Activated naive CD4-positive, alpha-beta T cell treated with anti-CD3 and anti-CD28 coated beads for 36 hours (primary cell): ENCODE measurements at places on chromosomes 4 and X.

- DNase-seq, result no peak
Observed at GRCh38 chr4:17512973-17513665, 1.2 kb upstream of the QDPR start.

GRCh38 chrX:51026862-51027261 lies 116.3 kb downstream of the BMP15 start:
- DNase-seq, result no peak

- DNase-seq, result no peak
Observed at GRCh38 chr4:54228546-54228945, 547 bp upstream of the PDGFRA start.

DNA sequence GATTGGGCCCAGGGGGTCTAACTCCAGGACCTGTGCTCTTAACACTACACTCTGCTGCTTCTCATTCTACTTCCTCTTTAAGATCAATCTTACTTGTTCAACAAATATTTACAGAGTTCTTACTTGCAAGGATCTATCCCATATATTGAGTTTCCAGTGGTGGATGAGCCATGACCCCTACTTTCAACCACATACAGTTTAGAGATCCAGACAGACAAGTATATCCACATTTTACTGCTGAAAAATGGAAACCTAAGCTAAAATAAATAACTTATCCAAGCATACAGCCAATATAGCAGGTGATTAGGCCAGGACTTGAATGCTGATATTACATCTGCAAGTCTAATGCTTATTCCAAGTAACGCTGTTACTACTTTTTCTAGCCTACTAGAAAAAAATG lies 18.7 kb downstream of the TMEM150C start:
- no peak for DNase-seq

DNA sequence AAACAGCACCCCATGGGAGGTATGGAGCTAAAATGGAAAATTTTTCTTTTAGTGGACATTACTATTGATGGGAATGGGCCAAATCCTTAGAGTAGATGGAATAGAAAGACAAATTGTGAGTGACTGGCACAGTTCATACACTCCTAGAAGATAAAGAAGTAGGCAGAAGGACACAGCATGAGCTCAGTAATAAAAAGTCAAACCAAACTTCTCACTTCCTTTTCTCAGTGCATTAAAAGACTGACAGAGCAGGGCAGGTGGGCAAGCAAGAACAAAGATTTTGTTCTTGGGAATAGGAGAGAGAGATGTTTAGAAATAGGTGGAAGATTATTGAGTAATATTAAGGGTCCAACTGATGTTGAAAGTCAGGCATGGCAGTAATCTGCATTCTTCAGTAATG lies 132.5 kb downstream of the ATP10D start:
- no peak for DNase-seq

GRCh38 chrX:39262641-39263040 lies 461.4 kb downstream of the MID1IP1 start:
- DNase-seq, result peak; percentile 47

GRCh38 chrX:97189668-97190067 lies 306.0 kb downstream of the RPA4 start:
- DNase-seq, result no peak

DNA sequence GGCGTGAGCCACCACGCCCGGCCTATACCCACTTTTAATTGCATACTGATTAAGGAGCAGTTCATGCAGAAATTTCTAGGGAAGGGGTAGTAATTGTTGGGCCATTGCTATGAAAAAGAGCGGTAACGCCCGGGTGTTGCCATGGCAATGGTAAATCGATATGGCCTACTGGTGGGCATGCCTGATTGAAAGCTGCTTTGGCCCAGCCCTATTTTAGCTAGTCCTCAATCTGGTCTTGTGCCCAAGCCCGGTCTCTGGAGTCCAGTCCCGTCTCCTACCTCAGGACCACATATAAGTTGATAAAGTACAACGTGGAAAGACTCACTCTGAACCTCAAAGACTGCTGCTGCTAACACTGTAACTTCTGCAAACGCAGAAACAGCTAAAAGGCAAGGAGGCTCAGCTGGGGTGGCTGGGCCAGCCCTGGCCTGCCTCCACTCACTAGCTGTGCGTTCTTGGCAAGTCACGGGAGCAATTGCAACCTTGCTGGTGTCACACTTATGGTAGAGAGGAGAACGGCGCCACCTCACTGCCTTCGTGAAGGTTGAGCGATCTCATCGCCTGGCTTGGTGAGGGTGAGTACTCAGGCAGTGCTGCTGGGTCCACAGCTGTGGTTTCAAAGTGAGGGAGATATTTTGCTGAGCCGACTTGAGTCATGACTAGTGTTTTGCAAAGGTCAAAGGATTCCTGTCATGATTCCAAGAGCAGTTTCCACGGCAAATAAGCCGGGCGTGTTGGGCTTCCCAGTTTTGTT lies 57.0 kb upstream of the GRPEL1 start:
- no peak for DNase-seq

DNA sequence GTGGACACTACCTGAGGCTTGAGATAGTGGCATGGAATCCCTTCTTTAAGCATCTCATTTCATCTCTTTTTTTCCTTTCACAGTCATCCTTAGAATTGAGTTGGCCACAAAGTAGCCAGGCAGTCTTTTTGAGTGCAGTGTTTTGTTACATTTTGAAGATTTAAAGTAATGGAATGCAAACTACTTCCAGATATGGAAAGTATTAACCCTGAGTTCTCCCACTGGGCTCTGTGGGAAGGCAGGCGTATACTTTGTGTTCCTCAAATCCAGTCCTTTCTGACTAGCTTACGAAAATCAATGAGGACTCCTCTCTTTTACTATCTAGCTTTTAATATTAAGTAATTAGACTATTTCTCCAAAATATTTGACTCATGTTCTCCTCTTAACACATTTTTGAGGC lies 29.9 kb downstream of the PCDH10 start:
- DNase-seq, result no peak

DNA sequence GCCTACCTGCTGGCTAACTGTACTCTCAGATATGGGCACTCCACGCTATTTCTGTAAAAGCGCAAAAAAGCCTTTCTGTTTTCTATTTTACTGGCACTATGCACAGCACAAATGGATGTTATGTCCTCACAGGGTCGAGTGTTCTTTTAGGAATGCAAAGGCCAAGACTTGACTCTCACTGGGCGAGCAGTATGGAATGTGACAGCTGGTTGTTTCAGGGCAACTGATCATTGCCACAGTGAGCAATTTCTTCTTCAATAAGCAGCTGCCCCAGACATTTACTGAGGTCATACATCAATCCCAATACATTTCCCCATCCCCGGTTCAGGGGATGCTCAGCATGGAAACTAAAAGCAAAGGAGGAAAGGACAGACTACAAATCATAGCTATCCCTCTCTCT lies 58.2 kb downstream of the PDE5A start:
- DNase-seq, result no peak

- DNase-seq, result peak; percentile 40
Observed at GRCh38 chrX:9342561-9343051, 122.3 kb upstream of the TBL1X start.

- DNase-seq, result no peak
Observed at GRCh38 chr4:13162886-13163285, 321.3 kb downstream of the RAB28 start.

DNA sequence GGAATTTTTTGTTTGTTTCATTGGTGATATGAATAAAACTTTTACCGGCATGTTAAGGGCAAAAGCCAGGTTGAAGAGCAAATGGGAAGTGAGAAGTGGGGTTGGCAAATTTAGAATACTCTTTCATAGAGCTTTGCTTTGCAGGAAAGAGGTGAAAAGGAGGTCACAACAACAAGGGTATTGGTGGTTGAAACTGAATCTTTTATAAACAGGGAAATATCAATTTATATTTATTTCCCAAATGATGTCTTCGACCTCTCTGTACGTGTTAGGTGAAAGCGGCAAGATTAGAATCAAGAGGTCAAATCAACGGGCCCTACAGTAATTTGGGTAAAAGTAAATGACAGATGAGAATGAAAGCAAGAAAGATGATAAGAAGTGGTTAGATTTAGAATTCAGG lies 3.4 kb downstream of the SMR3A start:
- no peak for DNase-seq

- no peak for DNase-seq
Observed at GRCh38 chr4:112677519-112678091, 40.7 kb downstream of the LARP7 start.

DNA sequence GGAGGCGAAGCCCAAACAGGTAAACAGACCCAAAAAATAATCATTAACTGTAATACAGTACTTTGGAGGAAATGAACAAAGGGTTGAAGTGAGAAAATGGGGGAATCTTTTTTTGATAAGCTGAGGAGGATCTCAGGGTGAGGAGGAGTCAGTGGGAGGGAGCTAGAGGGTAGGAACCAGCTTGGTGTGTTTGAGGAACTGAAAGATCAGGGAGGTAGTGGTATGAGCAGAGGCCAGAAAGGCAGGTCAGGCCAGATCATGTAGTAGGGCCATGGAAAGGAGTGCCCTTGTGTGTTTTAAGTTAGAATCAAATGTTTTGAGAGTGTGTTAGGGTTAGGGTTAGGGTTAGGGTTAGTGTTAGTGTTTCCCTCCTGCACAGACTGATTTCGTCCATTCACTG lies 48.8 kb downstream of the PPP2R2C start:
- no peak for DNase-seq

GRCh38 chrX:51824061-51824460 lies 69.4 kb upstream of the MAGED1 start:
- no peak for DNase-seq

DNA sequence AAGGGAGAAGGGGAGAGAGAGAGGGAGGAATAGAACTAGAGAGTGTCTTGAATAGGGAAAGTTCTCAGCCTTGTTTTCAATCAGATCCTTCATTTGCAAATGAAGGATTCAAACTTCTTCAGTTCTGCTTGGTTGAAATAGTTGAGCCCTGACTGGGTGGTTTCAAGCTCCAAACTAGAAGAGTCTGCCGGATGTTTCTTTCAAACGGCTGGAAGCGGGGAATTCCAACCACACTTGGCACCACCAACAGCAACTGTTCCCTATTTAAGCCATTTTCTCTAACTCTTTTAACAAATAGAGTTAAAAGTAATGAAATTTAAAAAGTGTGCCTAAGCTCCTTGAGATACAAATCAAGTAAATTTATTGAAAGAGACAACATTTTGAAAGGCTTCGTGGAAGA lies 67.5 kb upstream of the DDX60 start:
- no peak for DNase-seq

DNA sequence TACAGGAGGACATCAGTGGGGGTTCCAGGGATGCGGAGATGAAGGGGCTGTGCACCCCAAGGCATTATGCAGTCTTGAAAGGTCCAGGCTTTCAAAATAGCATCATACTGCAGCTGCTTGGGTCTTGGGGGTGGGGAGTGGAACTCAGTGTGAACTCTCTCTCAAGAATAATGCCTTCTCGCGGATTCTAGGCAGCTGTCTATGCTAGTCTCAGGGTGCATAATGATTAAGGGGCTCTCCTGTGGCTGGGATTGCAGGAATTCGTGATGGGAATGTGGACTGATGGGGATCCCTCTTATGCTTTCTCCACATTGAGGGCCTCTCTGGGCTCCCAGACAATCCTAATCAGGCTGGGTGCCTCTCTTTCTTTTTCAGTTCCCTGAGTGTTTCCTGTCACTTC lies 172.2 kb upstream of the ARHGAP24 start:
- no peak for DNase-seq

DNA sequence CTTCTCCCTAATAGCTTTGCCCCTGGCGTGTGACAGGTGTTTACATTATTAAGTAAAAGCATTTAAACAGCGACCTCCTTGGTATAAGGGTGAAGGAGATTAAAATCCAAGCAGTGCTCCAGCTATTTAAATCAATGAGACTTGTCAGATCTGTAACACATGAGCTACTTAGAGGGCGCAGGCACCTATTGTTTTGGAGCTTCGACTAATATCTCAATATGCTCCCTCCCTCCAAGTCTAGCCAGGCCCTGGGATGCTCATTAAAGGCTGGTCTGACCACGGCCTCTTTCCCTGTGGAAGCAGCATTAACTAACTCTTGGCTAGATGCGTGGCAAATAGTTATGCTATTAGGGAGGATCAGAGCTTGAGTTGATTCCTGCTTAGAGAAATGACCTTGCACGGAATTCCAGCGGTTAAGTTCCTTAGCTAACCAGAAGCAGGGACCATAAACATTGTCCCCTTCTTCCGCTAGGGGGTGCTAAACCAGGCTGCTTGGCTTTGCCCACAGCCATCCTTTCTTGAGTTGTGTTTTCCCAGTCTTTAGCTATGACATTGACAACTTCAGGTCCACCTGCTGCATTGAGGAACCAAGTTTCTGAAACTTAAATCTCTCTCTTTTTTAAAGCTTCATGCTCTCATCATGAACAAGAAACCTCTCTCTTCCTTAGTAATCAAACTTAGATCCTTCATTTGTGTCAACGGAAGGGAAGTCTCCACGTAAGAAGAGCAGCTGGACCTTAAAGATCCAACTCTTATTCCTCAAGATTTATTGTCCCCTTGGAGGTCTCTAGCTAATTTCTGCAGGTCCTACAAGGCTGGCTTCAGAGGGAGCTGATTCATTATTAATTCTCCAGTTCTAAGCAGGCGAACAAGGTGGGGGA lies 80.7 kb upstream of the IGFBP7 start:
- DNase-seq, result peak; percentile 35

DNA sequence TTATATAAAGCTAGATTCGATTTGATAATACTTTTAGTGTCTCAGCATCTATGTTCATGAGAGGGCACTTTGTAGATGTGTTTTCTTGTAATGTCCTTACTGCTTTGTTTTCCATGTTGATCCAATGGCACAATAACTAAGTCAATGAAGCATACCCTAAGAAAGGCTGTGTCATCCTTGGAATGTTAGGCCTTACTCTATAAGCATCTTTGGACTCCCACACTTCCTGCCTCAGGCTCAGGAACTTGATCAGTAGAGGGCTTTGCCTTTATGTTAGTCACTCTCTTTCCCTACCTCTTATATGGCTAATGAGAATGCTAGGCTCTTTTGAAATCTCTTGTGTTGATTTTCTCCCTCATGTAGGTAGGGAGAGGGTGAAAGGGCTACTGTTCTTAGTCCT lies 33.2 kb upstream of the EDA2R start:
- DNase-seq, result no peak

DNA sequence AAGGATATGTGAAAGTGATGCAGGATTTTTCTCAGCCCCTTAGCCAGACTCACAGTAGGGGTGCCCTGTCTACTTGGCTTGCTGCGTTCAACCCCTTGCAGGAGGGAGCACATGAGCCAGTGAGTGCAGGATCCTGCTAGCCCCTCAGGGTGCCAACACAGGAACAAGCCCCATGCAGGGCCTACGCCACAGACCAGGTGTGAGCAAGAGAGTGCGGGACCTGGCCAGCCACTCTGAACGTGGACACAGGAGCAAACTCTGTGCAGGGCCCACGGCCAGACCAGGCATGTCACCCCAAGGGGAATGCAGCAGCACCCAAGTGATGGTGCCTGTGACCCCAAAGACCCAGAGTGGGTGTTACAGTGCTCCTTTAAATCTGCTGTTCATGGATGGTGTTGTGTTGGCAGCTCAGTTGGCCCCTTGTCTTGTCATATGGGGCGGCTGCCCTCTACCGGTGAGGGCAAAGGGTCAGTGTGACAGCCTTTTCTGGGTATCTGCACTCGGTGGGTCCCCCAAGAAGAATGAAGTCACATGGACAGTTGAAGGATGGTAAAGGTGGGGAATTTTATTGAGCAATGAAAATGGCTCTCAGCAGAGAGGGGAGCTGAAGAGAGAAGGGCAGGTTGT lies 188.4 kb upstream of the MAOA start:
- no peak for DNase-seq
